ENCODE measurements at places on chromosomes 16 and 17.

GRCh38 chr17:2690165-2691068 lies 21.1 kb downstream of the CLUH start:
- no peak for DNase-seq

GRCh38 chr17:69335058-69335457 lies 8.1 kb upstream of the ABCA5 start:
- no peak for DNase-seq

- DNase-seq, result no peak
Observed at GRCh38 chr16:86046667-86047270, 147.8 kb downstream of the IRF8 start.

DNA sequence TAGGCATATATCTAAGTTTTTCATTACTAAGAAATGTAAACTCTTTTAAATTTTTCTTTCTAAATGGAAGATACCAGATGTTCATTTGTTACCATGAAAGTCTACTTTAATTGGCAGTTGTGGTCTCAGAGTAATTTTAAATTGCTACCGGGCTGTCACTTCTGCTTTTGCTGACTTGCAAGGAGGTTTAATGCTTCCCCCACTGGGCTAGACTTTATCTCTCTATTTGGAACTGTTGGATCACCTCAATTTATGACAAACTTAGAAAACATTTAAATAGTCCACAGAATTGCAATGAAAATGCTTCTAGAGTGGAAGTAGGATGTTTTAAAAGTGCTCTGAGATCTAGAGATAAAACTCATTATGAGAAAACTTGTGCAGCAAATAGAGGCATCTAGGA lies 479.8 kb upstream of the GOT2 start:
- no peak for DNase-seq

DNA sequence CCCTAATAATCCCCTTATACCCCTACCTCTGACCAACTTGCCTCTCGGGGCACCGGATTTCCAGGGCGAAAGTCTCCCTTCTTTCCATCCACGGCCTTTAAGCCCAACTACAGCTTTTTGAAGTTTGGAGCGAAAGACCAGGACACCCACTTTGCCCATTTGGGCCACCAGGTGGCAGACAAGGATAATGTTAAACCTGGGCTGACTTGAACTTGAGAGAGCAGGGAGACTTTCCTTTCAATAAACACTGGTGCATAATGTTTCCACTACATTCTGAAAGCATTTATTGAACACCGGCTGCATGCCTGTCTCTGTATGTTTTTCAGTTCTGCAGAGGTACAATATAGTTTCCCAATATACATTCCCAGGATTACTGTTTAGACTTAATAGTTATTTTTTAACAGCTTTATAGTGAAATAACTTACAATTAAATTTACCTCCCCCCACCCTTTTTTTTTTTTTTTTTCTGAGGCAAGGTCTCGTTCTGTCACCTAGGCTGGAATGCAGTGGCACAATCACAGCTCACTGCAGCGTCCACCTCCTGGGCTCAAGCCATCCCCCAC lies 6.9 kb upstream of the CES3 start:
- DNase-seq, result peak; percentile 66

DNA sequence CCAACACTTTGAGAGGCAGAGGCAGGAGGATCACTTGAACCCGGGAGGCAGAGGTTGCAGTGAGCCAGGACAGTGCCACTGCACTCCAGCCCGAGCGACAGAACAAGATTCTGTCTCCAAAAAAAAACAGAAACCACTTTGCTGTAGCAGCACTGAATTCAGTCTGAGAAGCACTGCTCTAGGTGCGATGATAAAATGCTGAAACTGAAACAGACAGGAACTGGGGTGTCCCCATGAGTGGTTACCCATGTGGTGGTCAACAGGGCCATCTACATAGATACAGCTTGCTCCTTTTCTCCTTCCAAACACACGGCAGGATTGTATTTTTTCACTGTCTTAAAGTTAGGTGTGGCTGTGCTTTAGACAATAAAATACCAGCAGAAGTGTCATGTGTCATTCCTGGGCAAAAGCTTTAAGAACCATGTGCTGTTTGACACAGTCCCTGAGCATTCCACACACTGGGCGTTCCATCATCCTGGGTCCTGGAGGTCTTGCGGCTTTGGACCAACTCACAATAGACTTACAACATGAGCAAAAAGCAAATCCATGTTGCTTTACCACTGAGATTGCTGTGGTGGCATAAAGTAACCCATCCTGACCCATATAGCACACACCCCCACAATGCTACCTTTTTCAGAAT lies 11.5 kb downstream of the GAS7 start:
- DNase-seq, result no peak

GRCh38 chr16:47029724-47030123 lies 56.2 kb upstream of the DNAJA2 start:
- no peak for DNase-seq

DNA sequence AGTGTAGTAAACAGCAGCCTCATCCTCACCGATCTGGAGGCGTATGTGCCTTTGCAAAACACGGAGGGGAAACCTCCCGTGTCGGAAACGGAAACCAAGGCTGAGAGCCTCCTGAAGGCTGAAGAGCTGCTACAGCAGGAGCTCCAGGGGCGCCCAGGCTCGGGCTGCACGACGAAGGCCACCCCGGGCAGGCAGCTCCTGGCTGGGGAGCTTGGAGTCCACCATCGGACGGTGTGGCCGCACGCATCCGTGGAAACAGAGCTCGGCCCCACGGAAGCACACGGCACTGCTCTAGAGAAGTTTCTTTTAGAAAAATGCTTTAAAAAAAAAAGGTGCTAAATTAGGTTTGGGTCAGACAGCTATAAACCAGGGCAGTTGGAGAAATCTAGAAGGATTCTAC lies 71.5 kb downstream of the ZNF778 start:
- DNase-seq, result no peak

GRCh38 chr17:17877529-17878358 lies 41.0 kb upstream of the SREBF1 start:
- no peak for DNase-seq

- no peak for DNase-seq
Observed at GRCh38 chr17:34312080-34312479, 7.2 kb upstream of the CCL8 start.

GRCh38 chr17:72535779-72536178 lies 415.0 kb downstream of the SOX9 start:
- no peak for DNase-seq

DNA sequence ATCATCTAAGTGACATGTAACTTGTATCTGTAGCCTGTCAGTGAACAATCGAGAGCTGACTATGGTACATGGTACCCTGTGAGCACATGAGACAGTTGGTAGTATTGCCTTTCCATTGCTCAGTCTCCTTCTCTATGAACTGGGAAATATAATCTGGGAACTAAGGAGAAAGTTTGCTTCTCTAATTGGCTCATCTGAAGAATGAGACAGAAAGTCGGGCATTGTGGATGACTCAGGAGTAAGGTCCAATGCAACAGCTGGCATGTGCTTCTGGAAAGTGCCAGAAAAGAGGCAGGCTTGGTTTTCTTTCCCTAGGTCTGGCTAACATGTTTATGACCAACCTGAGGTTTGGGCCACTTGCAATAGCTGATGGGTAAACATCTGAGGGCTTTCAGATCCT lies 51.9 kb downstream of the ZZEF1 start:
- no peak for DNase-seq

GRCh38 chr16:5490499-5490898 lies 392.9 kb upstream of the EEF2KMT start:
- DNase-seq, result no peak

- DNase-seq, result peak; percentile 52
Observed at GRCh38 chr17:29145289-29146073, 34.7 kb downstream of the MYO18A start.

GRCh38 chr16:80580109-80580832 lies 39.5 kb downstream of the DYNLRB2 start:
- DNase-seq, result peak; percentile 45

DNA sequence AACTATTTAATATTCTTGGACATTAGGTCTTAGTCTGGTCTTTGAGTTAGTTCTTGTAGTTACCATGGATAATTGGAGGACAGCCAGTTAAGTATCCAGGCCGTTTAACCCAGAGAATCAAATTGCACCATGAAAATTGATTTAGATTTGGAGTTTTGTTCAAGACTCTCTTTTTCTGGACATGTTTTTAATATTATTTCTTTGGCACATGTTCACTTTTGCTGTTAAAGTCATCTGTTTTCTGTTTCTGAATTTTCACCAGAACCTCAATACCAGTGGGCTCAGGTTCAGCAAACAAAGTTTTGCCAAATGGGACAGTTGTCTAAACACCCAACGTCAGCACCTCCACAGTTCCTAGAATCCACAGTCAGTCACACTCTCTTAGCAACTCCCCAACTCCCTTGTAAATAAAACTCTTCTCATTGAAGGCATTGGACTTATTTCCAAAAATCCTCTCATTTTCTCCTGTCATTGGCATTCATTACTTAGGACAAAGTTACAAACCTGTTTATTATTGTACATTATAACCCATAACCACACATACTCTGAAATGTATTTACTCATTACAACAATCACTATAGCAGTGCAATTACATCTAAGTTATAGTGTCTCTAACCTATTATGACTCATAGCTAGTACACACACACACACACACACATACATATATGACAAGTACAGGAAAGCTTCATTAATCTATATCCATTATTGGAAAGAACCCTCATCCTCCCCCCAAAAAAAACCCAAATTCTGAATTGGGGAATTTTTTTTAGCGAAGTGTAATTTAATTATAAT lies 33.5 kb upstream of the DNAH9 start:
- no peak for DNase-seq

DNA sequence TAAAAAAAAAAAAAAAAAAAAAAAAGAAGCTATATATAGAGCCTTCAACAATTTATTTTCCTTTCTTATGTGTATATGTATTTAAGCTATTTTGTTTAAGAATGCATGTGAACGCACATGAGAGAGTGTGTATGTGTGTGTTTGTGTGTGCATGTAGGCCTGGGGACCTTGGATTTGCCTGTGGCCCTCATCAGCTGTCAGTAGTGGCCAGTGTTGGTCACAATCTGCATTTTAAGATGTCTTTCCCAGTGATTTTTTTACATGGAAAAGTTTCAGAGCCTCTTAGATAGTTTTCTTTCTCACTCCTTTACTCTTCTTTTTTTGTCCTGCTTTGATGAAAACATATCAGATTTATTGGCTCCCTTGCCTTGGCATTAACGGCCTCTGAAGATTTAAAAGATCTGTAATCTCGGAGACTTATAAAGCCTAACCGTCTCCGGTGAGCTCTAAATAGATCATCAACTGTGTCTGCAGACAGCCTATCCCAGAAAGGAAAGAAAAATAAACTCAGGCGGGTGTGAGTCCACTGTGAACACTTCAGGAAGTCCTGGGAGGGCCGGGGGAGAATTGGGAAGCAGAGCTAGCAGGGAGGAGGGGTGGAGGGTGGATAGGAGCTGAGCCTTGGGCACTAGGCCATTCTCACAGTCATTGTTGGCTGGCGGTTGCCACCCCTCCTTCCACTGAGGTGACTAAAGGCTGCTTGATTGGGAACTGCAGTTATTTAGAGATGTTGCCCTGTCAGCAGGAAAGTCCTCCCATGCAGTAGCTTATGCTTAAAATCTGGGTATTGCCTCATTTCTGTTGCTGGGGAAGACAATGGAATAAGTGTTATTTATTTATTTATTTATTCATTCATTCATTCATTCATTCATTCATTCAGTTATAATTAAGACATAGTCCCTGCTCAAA lies 86.8 kb downstream of the WWP2 start:
- no peak for DNase-seq

DNA sequence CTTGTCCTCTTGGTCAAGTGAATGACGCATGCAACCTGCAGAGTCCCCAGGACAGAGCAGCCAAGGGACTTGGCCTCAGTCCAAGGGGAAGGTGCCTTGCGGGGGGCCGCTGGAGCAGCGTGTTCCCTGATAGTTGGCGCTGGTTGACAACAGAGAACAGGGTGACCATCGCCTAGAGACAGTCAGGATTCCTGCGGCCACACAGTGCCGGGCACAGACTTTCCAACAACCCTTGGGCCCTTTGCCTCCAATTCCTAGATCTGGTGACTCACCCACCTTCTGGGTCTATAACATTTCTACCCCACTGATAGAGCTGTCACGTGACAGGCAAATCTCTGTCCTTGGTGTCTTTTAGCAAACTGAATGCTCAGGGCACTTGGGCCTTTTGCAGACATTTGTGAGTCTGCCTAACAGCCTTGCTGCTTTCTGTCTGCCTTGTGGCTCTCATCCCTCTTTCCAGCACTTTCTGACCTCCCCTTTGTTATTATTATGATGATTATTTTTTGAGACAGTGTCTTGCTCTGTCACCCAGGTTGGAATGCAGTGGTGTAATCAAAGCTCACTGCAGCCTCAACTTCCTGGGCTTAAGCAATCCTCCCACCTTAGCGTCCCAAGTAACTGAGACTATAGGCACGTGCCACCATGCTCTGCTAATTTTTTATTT lies 11.9 kb upstream of the TEDC2 start:
- no peak for DNase-seq

- DNase-seq, result no peak
Observed at GRCh38 chr17:19399750-19400450, 11.1 kb upstream of the RNF112 start.

DNA sequence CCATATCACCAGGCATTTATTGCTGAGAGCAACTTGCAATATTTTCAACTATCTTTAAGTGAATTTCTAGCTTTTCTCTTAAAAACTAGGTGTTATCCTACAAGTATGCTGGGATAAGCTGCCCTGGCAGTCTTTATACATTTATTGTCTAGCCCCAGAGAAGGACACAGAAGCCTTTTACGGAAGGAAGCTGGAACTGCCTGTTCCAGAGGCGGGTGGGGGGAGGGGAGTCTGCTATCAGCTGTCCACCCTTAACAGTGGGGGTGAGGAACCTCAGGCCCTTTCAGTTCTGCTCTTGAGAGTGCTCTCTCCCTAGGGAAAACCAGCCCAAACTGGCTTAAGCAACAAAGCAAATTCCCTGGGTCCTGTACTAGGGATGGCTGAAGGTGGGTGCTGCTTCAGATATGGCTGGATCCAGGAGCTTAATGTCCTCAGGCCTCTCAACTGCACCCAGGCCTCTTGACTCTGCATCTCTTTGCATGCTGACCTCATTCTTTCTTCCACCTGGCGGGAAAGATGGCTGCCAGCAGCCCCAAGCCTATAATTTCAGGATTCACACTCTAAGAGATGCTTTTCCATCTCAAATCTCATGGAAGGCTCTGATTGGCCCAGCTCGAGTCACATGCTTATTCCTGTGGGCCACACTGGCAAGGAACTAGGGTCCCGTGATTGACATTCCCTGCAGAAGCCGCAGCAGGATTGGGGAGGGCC lies 16.6 kb downstream of the NAGPA start:
- DNase-seq, result no peak

GRCh38 chr16:46972429-46973206 lies 856 bp downstream of the DNAJA2 start:
- DNase-seq, result no peak

GRCh38 chr16:19235886-19236285 lies 49.6 kb upstream of the CLEC19A start:
- DNase-seq, result no peak

- no peak for DNase-seq
Observed at GRCh38 chr16:66135421-66135831, 231.1 kb upstream of the CDH5 start.

GRCh38 chr17:36687736-36688135 lies 86.4 kb downstream of the MRM1 start:
- DNase-seq, result no peak

DNA sequence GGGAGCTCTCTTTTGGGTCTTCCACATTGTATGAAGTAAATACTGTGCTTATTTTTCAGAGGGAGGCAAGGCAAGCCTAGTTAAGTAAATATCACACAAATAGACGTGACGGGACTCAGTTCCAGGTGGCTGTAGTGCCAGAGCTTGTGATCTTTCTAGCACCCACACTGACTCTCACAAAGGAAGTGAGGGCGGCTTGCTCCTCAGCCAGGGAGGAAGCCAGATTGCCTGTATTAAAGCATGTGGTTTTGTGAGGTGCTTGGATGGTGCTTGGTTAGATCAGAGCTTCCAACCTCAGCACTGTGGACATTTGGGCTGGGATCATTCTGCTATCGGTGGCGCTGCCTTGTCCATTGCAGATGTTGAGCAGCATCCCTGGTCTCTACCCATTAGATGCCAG lies 80.1 kb downstream of the VAT1L start:
- no peak for DNase-seq
